Left cardiac atrium (tissue), 4 donors: ENCODE measurements at places on chromosomes 1 and 21. TPM values are rescaled to one million over a fixed set of nuclear protein-coding genes. Genes with fewer than 3 reads are reported as not detected.

Gene CLDN19
- total RNA-seq: not detected

Gene CRYAA
- not detected for total RNA-seq

Gene SMIM1
- total RNA-seq: 25.4 TPM

Gene DNAJC28
- total RNA-seq: 5.4 TPM

Gene SYCP1
- not detected for total RNA-seq

Gene ACTL8
- total RNA-seq: not detected

Gene GRIK1
- total RNA-seq: not detected

Gene RGS8
- total RNA-seq: 0.18 TPM

Gene CDC42BPA
- total RNA-seq: 41.0 TPM

Gene GJA8
- not detected for total RNA-seq

Gene CHRNB2
- total RNA-seq: 0.05 TPM

Gene TMEM269
- not detected for total RNA-seq

Gene RXFP4
- not detected for total RNA-seq

Gene GJB5
- total RNA-seq: not detected

Gene PRMT6
- 5.1 TPM for total RNA-seq

Gene VTCN1
- total RNA-seq: not detected

Gene GPR25
- total RNA-seq: not detected

Gene TNNT2
- total RNA-seq: 5,317 TPM

Gene MAP3K21
- 0.63 TPM for total RNA-seq

Gene EEIG2
- total RNA-seq: 9.9 TPM

Gene AMY1B
- not detected for total RNA-seq

Gene PTPRF
- total RNA-seq: 63.1 TPM

Gene C8B
- total RNA-seq: not detected

Gene FCN3
- 14.2 TPM for total RNA-seq

Gene NPL
- total RNA-seq: 6.7 TPM

Gene IL24
- total RNA-seq: not detected

Gene NBPF20
- 1.3 TPM for total RNA-seq

Gene PCNX2
- 4.2 TPM for total RNA-seq

Gene GPR61
- total RNA-seq: 0.55 TPM

Gene SYT2
- not detected for total RNA-seq

Gene ITLN2
- 0.97 TPM for total RNA-seq

Gene TLR5
- total RNA-seq: 6.5 TPM

Gene CALML6
- 0.21 TPM for total RNA-seq

Gene SPRR2A
- not detected for total RNA-seq

Gene UBE2U
- total RNA-seq: not detected

Gene EPHX1
- 126 TPM for total RNA-seq
